Kidney (tissue), 22 donors: ENCODE measurements at places on chromosomes 3 and 15. TPM values are rescaled to one million over a fixed set of nuclear protein-coding genes. Genes with fewer than 3 reads are reported as not detected.
A peak's percentile ranks its signal among the peaks of the same experiment; 100 is the strongest.

P2RY12 gene
- 2.2 TPM for total RNA-seq

SLC22A13 gene
- total RNA-seq = 0.16 TPM

CD200 gene
- total RNA-seq = 16.8 TPM

AGTR1 gene
- total RNA-seq = 5.6 TPM

SUSD5 gene
- 13.8 TPM for total RNA-seq

BCL2A1 gene
- total RNA-seq = 2.4 TPM

LSMEM2 gene
- 0.22 TPM for total RNA-seq

GRCh38 chr15:63893866-63894661 lies 60.3 kb upstream of the HERC1 start:
- H3K36me3 ChIP-seq = no peaks in the 10 kb centered on the region
- no peak for DNase-seq
- H3K27me3 ChIP-seq = no peaks in the 10 kb centered on the region
- H3K27ac ChIP-seq = no peak overlapping the region
- peaks cover 18% of the 10 kb centered on the region for H3K4me1 ChIP-seq
- no peak overlapping the region for H3K4me3 ChIP-seq

GRCh38 chr3:108312656-108313055 lies 16.3 kb downstream of the HHLA2 start:
- H3K36me3 ChIP-seq = no peaks in the 10 kb centered on the region

DNA sequence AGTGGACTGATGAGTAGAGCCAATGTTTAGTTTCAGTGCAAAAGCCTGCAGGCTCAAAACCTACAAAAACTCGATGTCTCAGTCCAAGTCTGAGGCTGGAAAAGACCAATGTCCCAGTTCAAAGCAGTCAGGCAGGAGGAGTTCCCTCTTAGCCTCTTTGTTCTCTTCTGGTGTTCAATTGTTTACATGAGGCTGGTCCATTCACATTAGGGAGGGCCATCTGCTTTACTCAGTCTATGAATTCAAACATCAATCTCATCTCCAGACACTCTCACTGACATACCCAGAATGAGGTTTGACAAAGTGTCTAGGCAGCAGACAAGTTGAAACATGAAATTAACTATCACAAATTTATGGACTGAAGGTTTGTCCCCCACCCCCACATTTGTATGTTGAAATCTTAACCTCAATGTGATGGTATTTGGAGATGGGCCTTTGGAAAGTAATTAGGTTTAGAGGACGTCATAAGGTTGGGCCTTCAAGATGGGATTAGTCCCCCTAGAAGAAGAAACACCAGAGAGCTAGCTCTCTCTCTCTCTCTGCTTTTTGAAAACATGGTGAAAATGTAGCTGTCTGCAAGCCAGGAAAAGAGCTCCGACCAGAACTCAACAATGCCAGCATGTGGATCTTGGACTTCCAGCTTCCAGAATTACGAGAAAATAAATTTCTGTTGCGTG lies 438.5 kb upstream of the RGMA start:
- no peaks in the 10 kb centered on the region for H3K36me3 ChIP-seq
- no peaks in the 10 kb centered on the region for H3K27me3 ChIP-seq
- H3K27ac ChIP-seq = no peak overlapping the region
- no peaks in the 10 kb centered on the region for H3K4me1 ChIP-seq
- no peak for DNase-seq

- H3K27ac ChIP-seq = no peak overlapping the region
- no peaks in the 10 kb centered on the region for H3K27me3 ChIP-seq
- no peak overlapping the region for H3K4me3 ChIP-seq
Observed at GRCh38 chr3:173891272-173892100, 493.9 kb downstream of the NLGN1 start.

DNA sequence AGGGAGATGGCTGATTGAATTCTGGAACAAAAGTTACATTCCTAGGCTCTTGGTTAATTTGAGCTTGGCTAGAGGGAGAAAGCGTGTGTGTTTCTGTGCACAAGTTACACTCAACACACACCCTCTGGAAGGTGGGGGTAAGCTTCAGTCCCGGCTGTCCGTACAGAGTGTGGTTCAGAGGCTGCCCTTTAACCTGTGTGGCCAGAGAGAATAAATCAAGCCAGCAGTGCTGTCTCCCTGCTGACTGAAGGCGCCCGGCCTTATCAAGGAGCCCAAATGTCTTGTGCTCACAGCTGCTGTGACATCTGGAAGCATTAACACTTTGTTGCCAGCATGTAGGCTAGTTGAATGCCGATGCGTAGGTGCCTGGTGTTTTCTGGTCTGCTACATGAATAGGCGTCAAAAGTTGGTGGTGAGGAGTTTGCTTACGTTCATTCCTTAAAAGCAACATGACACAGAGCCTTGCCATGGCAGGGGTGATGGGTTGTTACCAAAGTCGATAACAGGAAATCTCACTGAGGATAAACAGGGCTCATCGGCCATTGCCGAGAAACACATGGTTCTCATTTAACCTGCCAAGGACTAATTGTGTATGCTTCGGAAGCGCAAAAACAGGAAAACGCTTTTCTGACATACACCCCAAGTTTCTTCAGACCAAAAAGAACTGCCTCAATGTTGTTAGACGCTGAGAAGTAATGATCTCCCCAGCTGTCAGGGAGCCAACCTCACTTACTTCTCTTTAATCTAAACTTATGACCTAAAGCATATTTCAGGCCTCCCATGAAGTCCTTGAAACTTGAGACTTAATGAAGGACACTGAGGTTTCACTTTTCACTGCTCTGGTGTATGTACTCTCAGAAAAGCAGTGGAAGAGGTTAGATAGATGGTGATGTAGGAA lies 95.8 kb upstream of the CTDSPL start:
- H3K27ac ChIP-seq = peak overlapping the region; percentile 20
- no peaks in the 10 kb centered on the region for H3K36me3 ChIP-seq
- H3K27me3 ChIP-seq = no peaks in the 10 kb centered on the region

- peak overlapping the region; percentile 54 for H3K4me3 ChIP-seq
- H3K27ac ChIP-seq = no peak overlapping the region
- H3K27me3 ChIP-seq = no peaks in the 10 kb centered on the region
Observed at GRCh38 chr3:13932578-13933295, 52.9 kb upstream of the WNT7A start.

- no peaks in the 10 kb centered on the region for H3K27me3 ChIP-seq
- H3K4me1 ChIP-seq = no peaks in the 10 kb centered on the region
- no peak overlapping the region for H3K4me3 ChIP-seq
- DNase-seq = no peak
- H3K27ac ChIP-seq = no peak overlapping the region
Observed at GRCh38 chr3:167396075-167396474, 16.0 kb upstream of the ZBBX start.

DNA sequence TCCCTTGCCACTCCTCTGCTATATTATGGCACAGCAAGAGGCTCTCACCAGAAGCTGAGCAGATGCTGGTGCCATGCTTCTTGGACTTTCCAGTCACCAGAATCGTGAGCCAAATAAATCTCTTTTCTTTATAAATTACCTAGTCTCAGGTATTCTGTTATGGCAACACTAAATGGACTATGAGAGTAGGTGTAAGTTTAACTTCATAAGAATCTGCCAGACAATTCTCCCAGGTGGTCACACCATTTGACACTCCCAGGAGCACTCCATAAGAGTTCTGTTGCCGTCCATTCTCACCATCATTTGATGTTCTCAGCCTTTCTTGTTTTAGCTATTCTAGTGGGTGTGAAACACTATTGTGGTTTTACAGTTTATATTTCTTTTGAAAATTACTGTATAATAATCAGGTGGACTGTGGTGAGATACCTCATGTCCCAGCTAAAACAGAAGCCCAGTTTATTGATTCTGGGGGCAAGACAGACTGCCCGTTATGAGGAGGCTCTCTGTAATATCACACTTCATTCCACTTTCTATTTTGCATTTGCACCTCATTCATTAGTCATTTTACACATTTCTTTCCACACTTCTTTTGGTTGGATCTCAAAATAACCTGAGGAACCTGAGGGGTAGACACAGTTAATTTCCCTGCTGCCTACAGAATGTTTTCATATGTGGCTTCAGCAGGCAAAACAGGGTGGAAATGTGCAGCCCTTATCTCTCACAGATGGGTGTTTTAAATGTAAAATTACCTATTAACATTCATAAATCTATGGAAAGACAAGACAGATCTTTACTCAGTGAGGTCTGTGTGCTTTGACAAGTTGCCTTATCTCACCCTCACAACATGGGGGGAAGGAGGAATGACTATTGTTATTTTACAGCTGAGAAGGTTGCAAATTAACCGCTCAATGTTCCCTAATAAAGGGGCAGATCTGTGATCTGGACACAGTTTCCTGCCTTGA lies 42.1 kb downstream of the CDCP1 start:
- no peak for DNase-seq
- H3K27ac ChIP-seq = no peak overlapping the region
- no peaks in the 10 kb centered on the region for H3K27me3 ChIP-seq

DNA sequence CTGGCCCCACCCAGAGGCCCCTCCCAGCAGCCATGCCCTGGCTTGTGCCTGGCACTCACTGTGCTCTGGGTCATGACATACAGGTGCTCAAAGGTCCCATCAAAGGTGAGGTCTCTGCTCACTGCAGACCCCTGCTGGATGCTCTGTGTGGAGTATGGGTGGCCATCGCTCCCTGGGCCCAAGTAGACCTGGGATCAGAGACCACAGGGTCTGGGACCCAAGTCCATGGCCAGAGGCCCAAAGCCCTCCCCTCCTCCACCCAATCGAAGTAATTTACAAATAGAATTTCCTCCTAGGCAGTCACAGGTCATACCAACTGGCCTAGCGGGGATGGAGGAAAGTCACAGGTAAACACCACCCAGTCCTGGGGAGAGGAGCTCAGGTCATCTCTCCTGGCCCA lies 7.6 kb downstream of the PLXNB1 start:
- peaks cover 25% of the 10 kb centered on the region for H3K4me1 ChIP-seq
- H3K4me3 ChIP-seq = no peak overlapping the region
- H3K27me3 ChIP-seq = no peaks in the 10 kb centered on the region

GRCh38 chr3:104279617-104280016 lies 1087.1 kb upstream of the ALCAM start:
- no peak overlapping the region for H3K27ac ChIP-seq
- no peaks in the 10 kb centered on the region for H3K36me3 ChIP-seq
- no peak for DNase-seq
- no peaks in the 10 kb centered on the region for H3K27me3 ChIP-seq

DNA sequence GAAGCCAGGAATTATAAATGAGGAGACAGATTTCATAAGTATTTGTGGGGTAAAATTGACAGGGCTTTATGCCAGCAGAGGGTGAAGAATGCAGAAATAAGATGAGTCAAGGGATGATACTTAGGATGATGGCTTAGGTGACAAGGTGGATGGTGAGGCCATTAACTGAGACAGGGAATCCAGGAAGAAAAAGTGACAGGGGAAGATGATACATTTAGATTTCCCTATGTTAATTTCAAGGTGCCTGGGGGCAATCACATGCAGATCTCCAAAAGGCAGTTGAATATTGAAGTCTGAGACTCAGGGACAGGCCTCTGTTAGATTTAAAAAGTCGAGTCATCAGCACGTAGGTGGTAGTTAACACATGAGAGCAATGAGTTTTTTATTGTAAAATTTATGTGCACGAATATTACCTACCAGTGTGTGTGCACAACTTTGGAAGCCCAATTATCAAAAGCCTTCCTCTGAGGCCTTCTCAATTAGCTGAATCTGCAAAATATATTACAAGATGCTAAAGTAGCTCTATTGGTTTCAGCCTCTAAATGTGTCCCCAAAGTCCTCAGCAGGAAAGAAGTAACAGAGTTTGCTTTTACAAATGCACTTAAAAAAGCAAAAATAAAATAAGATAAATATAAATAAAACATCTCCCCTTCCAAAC lies 67.9 kb upstream of the CHL1 start:
- H3K27ac ChIP-seq = no peak overlapping the region
- no peak for DNase-seq
- H3K4me3 ChIP-seq = no peak overlapping the region
- H3K27me3 ChIP-seq = no peaks in the 10 kb centered on the region

DNA sequence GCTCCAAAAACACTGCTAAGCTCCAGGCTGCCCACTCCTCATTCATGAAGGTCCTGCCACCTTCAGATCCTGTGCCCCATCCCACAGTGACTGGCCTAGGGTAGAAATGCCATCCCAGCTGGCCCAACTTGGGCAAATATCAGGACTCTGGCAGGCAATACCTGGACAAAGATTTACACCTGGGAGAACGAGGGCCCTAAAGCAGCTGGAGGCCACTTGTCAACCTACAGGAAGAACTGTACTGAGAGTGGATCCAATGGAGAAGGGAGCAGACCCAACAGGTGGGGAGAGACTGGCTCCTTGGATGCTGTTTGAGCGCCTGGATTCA lies 57.1 kb upstream of the GATA2 start:
- H3K4me1 ChIP-seq = no peaks in the 10 kb centered on the region
- no peaks in the 10 kb centered on the region for H3K27me3 ChIP-seq
- no peaks in the 10 kb centered on the region for H3K36me3 ChIP-seq
- no peak overlapping the region for H3K4me3 ChIP-seq
- no peak overlapping the region for H3K27ac ChIP-seq

DNA sequence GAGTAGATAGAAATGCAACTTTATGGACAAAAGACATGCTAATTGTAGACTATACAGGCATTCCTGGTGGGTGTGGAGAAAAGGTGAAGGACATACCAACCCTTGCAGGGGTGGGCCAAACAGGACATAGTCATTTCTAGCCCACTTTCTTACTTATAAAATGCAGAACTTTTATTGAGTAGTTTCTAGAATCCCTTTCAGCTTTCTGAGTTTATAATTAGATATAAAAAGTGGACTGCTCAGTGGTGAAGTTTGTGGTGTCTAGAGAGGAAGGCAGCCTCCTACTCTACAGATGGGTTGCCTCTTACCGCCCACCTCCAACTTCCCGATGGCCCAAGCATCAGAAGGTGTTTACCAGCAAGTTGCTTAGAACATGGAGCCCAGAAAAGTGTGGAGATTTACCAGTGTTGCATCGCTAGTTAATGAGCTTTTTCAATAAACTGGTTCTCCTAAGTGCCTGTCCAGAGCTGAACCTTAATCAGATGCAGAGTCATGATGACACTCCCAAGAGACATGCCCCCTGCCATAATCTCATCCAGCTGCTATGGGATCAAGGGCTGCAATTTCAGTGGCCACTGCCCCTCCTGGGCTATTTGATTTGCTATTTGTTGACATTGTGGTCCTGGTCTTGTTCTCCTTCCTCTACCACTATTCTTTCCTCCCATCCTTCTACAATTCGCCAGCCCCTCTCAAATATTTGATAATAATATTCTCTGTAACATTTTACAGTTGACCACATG lies 77.5 kb upstream of the STRIT1 start:
- H3K4me3 ChIP-seq = no peak overlapping the region
- H3K36me3 ChIP-seq = no peaks in the 10 kb centered on the region
- no peak overlapping the region for H3K27ac ChIP-seq
- DNase-seq = no peak
- H3K27me3 ChIP-seq = no peaks in the 10 kb centered on the region
- peaks cover 2% of the 10 kb centered on the region for H3K4me1 ChIP-seq

DNA sequence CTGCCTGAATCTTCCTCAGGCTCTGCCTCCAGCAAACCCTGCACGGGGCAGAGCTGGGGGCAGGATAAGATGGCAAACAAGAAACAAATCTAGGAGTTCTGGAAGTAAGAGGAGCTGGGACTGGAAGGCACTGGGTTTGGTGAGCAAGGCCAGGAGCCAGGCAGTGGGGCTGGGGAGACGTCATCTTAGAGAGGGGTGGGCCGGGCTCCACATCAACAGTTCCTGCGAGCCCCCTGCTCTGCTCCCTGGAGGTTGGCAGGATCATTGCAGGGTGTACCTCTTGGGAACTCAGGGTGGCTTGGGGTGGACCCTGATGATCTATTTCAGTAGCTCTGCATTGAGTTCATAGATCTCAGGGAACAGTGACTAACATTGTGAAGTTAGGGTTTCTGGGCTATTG lies 87.3 kb upstream of the PRR23E start:
- no peaks in the 10 kb centered on the region for H3K36me3 ChIP-seq
- H3K27ac ChIP-seq = no peak overlapping the region
- no peak for DNase-seq
- H3K27me3 ChIP-seq = no peaks in the 10 kb centered on the region
- no peaks in the 10 kb centered on the region for H3K4me1 ChIP-seq
